Caco-2 (cell line): ENCODE measurements at places on chromosomes 12 and 14. TPM values are rescaled to one million over a fixed set of nuclear protein-coding genes. Genes with fewer than 3 reads are reported as not detected.
A peak's percentile ranks its signal among the peaks of the same experiment; 100 is the strongest.

DNA sequence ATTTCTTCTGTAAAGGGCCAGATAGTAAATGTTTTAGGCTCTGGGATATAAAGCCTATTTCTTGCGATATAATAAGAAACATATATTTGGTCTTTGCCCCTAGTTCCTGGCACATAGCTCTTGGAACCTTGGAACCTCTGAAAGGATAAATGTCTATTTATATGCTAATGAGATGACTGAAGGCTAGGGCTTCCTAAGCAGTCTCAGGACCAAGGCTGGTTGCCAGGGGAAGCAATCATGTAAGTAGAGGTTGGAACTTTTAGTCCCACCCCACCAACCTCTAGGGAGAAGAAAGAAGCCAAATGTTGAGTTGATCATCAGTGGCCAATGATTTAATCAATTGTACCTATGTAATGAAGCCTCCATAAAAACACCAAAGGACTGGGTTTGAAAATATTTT is 26.6 kb upstream of the NFYB start:
- H3K27ac ChIP-seq: no peak overlapping the region
- DNase-seq: no peak
- no peak overlapping the region for H3K4me3 ChIP-seq
- H3K27me3 ChIP-seq: no peaks in the 10 kb centered on the region
- no peaks in the 10 kb centered on the region for H3K4me1 ChIP-seq

DNA sequence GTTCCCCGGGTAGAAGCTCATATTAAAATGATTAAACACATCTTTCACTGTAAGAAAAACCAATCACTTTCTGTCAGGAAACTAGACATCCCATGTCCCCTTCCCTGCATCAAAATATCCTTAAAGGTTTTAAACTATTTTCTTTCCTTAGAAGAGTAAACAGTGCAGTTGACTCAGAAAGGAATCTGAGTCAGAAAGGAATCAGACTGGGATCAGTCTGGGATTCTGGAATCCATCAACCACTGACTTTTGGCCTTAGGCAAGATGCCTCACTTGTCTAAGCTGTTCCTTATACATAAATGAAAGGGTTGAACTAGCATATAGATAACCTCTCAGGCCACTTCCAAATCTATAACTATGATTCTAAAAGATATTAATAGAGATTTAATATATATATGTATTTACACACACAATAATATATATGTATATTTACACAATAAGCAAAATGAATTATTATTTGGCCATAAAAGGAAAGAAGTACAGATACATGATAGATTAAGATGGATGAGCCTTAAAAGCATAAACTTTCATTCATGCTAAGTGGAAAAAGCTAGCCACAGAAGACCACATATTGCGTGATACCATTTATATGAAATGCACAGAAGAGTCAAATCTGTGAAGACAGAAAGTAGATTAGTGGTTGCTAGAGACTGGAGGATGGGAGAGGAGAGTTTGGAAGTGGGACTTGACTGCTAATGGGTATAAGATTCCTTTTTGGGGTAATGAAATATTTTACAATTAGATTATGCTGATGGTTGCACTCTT is 114.4 kb downstream of the SLC38A1 start:
- no peaks in the 10 kb centered on the region for H3K27me3 ChIP-seq
- DNase-seq: no peak
- no peaks in the 10 kb centered on the region for H3K4me1 ChIP-seq
- H3K36me3 ChIP-seq: no peaks in the 10 kb centered on the region
- no peak overlapping the region for H3K27ac ChIP-seq

DNA sequence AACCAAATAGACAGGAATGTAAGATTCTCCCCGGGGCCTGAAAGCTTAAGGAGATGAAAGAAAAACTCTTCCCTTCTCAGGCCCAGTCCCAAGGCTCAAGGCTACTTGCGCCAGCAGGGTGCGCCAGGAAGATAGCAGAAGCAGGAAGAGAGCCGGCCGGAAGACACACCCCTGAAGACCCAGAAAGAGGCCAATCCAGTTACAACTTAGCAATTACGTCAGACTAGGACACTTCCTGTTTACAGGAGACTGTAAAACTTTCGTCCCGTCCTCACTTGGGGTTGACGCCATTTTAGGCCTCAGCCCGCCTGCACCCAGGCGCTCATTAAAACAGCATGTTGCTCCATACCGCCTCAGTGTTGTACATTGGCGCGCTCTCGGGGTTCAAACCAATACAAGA is 9.4 kb downstream of the COX16 start:
- no peaks in the 10 kb centered on the region for H3K27me3 ChIP-seq
- H3K27ac ChIP-seq: no peak overlapping the region
- no peak for DNase-seq
- no peaks in the 10 kb centered on the region for H3K36me3 ChIP-seq
- no peak overlapping the region for H3K4me3 ChIP-seq
- H3K4me1 ChIP-seq: no peaks in the 10 kb centered on the region

- no peak overlapping the region for H3K4me3 ChIP-seq
- DNase-seq: peak; percentile 42
- H3K27me3 ChIP-seq: no peaks in the 10 kb centered on the region
- H3K4me1 ChIP-seq: peaks cover 26% of the 10 kb centered on the region
- peak overlapping the region; percentile 58 for H3K27ac ChIP-seq
- H3K36me3 ChIP-seq: no peaks in the 10 kb centered on the region
Observed at GRCh38 chr12:46963977-46964971, 115.1 kb upstream of the PCED1B start.

DNA sequence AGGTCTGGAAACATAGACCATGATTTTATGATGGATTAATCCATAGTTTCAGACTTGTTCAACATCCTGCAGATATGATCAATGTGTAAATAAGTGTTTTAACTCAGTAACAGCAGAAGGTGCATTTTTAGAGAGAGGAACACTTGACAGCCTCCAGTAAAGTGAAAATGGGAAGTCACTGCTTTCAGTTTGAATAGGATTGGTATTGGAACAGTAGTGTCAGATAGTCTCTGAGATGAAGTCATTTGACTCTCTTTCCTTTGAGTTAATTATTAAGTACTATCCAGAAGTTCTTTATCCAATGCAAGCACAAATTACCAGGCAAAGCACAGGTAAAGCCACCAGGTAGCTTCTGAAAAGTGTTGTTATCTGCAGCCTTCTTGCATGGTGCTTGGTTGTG is 14.5 kb upstream of the NAV3 start:
- H3K27me3 ChIP-seq: no peaks in the 10 kb centered on the region
- no peak overlapping the region for H3K4me3 ChIP-seq
- no peak for DNase-seq
- H3K27ac ChIP-seq: no peak overlapping the region

DNA sequence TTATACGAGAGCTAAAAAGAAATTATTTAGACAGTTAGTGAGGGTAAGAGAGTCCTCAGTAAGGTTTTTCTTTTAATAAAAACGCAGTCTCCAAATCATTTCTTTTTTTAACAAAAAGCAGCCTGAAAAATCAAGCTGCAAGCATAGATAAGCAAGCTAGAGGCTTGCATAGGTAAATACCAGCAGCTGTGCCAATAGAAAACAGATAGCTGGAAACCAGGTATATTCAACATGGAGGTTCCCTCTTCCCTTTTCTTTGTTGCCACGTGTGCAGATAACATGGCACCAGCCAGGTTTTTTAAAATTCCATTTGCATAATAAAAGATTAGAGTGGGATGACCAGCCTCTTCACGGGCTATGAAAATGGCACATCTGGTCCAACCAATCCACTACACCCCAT is 6.1 kb upstream of the PRKAB1 start:
- H3K4me1 ChIP-seq: peaks cover 16% of the 10 kb centered on the region
- H3K4me3 ChIP-seq: no peak overlapping the region
- no peak overlapping the region for H3K27ac ChIP-seq
- DNase-seq: no peak

- no peaks in the 10 kb centered on the region for H3K27me3 ChIP-seq
- no peaks in the 10 kb centered on the region; the same call in 1 of the 2 replicates for H3K36me3 ChIP-seq
- H3K4me1 ChIP-seq: peaks cover 48% of the 10 kb centered on the region
- no peak for DNase-seq
Observed at GRCh38 chr12:108720757-108721514, 10.4 kb downstream of the CORO1C start.

GRCh38 chr14:102363182-102363943 is 622 bp downstream of the TECPR2 start:
- H3K27me3 ChIP-seq: no peaks in the 10 kb centered on the region
- peak overlapping the region; percentile 49 for H3K4me3 ChIP-seq
- no peaks in the 10 kb centered on the region for H3K36me3 ChIP-seq
- H3K4me1 ChIP-seq: no peaks in the 10 kb centered on the region
- H3K27ac ChIP-seq: peak overlapping the region; percentile 82
- no peak for DNase-seq

GRCh38 chr12:94263011-94263811 is 114.8 kb downstream of the PLXNC1 start:
- H3K27me3 ChIP-seq: no peaks in the 10 kb centered on the region
- H3K27ac ChIP-seq: peak overlapping the region; percentile 55
- DNase-seq: no peak

DNA sequence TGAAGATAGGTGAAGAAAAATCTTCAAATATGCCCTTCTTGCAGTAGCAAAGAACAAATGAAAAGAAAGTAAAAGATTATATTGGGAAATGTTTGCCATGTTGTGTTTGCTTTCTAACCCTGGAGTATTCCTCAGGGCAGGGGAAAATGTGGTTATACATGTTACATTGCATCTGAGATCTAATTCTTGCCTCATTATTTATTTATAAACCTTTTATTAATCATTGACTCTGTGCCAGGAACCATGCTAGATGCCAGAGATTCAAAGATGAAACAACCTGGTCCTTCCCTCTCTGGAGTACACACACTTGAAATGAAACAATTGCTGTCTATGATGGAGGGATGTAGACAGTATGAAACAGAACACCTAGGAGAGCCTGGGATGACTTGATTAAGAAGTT is 128.1 kb upstream of the HMGA2 start:
- no peak overlapping the region for H3K27ac ChIP-seq
- DNase-seq: no peak
- no peaks in the 10 kb centered on the region for H3K27me3 ChIP-seq
- no peaks in the 10 kb centered on the region for H3K4me1 ChIP-seq
- no peaks in the 10 kb centered on the region for H3K36me3 ChIP-seq

DNA sequence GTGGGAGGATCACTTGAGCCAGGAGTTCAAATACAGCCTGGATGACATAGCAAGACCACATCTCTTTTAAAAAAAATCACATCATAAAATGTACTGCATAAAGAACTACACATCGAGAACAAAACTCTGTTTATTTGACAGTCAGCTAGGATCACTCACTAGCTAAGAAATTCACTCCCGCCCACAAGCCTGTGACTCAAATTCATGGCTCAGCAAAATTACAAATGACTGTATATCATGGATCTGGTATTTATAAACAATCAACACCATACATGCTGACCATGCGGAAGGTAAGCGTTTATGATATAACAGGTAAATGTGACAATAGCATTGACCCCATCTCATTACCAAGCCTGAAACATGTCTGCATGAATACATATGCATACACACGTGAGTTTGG is 206.5 kb downstream of the EFCAB11 start:
- H3K27ac ChIP-seq: no peak overlapping the region
- H3K4me3 ChIP-seq: no peak overlapping the region
- peaks cover 20% of the 10 kb centered on the region for H3K4me1 ChIP-seq
- no peak for DNase-seq
- H3K36me3 ChIP-seq: no peaks in the 10 kb centered on the region

GRCh38 chr12:130137040-130138018 is 24.9 kb upstream of the FZD10 start:
- H3K27me3 ChIP-seq: no peaks in the 10 kb centered on the region
- H3K27ac ChIP-seq: no peak overlapping the region
- H3K4me1 ChIP-seq: no peaks in the 10 kb centered on the region
- no peak for DNase-seq

GRCh38 chr14:68945585-68946488 is 33.3 kb downstream of the ACTN1 start:
- peaks cover 42% of the 10 kb centered on the region for H3K4me1 ChIP-seq
- DNase-seq: peak; percentile 50

- H3K4me3 ChIP-seq: no peak overlapping the region
- H3K4me1 ChIP-seq: no peaks in the 10 kb centered on the region
- no peak overlapping the region for H3K27ac ChIP-seq
- no peaks in the 10 kb centered on the region for H3K36me3 ChIP-seq
Observed at GRCh38 chr12:95940514-95940913, 1.9 kb downstream of the CCDC38 start.

DNA sequence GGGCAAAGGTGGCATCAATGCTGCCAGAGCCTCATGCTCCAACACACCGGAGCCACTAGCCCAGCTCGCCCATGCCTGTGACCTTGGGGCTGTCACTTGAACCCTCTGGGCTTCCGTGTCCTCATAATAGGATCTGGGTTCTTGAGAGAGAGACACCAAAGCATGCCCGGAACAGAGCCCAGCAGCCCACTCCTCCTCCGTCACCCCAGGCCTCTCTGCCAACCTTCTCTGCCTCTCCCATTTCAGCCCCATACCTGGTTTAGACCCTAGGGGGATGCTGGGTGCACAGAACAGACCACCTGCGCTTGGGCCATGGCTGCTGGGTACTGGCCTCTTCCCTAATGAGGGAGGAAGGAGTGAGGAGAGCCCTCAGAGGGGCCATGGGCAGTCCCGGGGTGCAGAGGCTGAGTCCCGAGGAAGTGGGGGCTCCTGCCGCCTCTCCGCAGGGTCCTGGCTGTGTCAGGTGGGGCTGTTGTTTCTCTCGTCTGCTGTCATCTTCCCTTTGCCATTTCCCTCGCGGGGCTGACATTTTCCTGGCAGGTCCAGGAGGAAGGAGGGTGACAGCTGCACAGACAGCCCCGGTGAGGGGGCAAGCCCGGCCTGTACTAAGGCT is 172.4 kb upstream of the RTL1 start:
- DNase-seq: no peak
- no peaks in the 10 kb centered on the region for H3K4me1 ChIP-seq
- H3K27me3 ChIP-seq: no peaks in the 10 kb centered on the region
- no peak overlapping the region for H3K4me3 ChIP-seq
- H3K36me3 ChIP-seq: no peaks in the 10 kb centered on the region

DNA sequence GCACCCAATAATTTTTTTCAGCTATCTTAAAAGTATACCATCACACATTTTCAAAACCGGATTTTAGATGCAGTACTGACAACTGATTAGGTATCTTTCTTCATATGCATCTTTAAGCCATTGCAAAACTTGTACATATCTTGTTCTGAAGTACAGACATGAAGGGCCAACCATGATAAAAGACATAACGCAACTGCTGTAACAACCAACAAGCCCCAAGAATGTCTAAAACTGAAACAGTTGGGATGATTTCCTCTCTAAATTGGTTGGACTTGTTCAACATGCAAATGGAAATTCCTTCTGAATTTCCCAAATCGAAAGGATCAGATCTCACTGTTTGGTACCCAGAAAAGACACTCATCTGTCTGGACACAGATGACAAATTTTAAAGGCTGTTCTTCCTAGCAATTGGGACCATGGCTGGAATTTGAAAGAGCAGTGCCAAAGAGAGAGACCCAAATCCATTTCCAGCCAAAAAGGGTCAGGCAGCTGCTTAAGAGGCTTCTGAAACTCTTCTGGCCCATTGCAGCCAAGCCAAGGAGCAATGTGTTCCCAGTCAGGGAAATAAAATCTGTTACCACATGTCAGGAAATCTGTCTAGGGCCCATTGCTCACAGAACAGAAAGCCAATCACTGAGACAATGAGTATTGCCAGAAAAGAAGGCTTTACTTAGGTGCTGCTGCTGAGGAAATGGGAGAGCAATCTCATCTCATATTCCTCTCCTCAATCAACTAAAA is 1122.4 kb upstream of the USP15 start:
- no peak overlapping the region for H3K4me3 ChIP-seq
- no peaks in the 10 kb centered on the region for H3K4me1 ChIP-seq
- H3K36me3 ChIP-seq: no peaks in the 10 kb centered on the region
- no peaks in the 10 kb centered on the region for H3K27me3 ChIP-seq

EPYC gene
- total RNA-seq: not detected in 2 replicates

ASB2 gene
- total RNA-seq: 0.21 TPM in 1 of 2 replicates, not detected in the other

SUPT16H gene
- 114 and 118 TPM in 2 replicates for total RNA-seq

RNASE2 gene
- not detected in 2 replicates for total RNA-seq

OR6J1 gene
- total RNA-seq: 0.16 and 0.18 TPM in 2 replicates

STXBP6 gene
- total RNA-seq: 32.2 and 35.7 TPM in 2 replicates

KRT72 gene
- total RNA-seq: not detected in 2 replicates

STAC3 gene
- 0.70 and 1.3 TPM in 2 replicates for total RNA-seq

PRPF40B gene
- total RNA-seq: 33.3 and 33.4 TPM in 2 replicates

TNFAIP2 gene
- total RNA-seq: 7.9 and 8.1 TPM in 2 replicates

HEBP1 gene
- total RNA-seq: 55.2 and 55.8 TPM in 2 replicates

CD163L1 gene
- 0.07 and 0.11 TPM in 2 replicates for total RNA-seq
